ENCODE measurements at places on chromosomes 6 and 20.

GRCh38 chr6:136467186-136467585 is 83.0 kb downstream of the MAP7 start:
- DNase-seq, result no peak

DNA sequence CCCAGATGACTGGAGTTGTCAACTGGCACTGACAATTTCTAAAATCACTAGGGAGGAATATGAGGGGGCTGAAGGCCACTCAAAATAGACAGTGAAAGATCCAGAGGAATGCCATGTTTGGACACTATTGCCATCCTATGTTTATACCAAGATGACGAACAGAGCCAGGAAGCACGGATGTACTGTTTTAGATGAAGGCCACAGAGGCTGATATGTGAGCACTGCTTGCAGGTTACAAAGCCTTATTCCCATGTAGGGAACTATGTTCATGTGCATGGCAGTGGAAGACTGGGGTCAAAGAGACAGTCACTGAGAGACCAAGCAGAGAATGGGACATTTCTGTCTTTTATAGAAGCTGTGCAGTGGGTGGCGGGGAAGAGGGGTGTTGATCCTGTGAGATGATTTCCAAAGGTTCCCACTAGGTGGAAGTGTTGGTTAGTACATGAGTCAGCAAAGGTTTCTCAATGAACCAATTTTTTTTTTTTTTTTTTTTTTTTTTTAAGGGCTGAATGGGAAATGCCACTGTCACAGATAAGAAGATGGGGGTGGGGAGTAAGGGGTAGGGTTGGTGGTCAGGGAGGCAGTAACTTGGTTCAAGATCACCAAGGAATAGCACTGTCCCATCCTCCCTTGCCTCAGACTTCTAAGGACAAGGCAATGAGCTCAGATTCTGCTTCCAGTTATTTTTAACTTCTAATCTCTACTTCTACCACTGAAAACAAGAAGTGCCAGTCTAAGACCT is 46.7 kb upstream of the MOCS1 start:
- DNase-seq, result no peak

DNA sequence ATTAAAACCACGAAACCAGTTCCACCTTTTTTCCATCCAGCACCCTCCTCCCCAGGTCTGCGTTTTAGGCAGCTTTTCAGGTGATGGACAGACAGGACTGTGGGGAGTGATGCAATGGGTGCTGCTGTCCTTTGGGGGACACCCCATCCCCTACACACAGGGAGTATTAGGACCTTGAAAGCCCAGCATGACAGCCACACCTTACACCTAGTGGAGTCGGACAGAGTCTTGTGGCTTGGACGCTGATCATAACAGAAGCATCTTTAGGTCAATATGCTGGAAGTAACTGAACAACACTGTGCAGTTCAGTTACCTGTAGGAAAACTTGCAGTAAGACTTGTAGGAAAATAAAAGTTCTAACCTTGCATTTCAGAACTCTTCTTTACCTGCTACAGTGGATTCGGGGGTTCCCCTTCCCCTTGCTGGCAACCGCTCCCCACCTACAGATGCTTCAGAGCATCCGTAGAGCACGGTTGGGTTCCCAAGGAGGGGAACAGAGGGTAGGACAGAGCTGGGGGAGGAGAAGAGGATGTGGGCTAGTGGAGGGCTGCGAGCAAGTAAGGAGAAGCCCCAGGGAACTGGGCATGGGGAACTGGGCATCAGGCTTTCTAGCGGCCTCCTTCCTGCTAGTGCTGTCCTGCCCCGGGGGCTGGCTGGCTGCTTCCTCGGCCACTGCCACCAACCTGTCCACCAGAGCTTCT is 31.7 kb downstream of the PLEKHG1 start:
- no peak for DNase-seq

- no peak for DNase-seq
Observed at GRCh38 chr6:90383196-90383822, 86.7 kb upstream of the BACH2 start.

- no peak for DNase-seq
Observed at GRCh38 chr6:151551223-151551857, 57.5 kb downstream of the CCDC170 start.

- no peak for DNase-seq
Observed at GRCh38 chr20:37308086-37309050, 18.9 kb downstream of the MANBAL start.

DNA sequence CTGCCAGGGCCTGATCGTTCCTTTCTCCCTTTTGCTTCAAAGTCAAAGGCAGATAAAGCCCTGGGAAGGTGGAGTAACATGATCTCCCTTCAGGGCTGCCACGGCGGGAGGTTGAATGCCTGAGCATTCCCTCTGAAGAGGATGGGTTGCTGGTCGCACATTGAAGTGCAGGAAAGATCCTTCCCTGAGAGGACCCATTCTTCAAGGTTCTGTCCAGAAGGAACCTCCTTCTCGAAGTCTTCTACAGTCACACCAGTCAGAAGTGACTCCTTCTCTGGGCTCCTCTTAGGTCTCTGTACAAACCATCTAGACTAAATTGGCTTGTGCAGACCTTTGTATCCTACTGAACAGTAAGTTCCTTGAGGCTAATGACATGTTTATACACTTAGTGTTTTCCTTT is 192.6 kb upstream of the VGLL2 start:
- no peak for DNase-seq

- no peak for DNase-seq
Observed at GRCh38 chr6:135703007-135703406, 148.5 kb upstream of the PDE7B start.

DNA sequence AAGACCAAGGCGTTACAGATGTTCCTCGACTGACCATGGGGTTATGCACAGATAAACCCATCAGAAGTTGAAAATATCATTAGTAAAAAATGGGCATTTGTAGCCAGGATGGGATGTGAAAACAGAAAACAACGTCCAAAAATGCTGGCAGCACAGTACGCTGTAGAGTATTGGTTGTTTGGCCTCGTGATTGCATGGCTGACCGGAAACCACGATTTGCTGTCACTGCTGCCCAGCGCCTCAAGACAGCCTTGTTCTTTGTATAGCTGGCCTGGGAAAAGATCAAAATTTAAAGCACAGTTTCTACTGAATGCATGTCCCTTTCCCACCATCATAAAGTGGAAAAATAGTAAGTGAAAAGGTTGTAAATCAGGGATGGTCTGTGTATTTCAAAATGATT is 41.9 kb downstream of the MTHFD1L start:
- DNase-seq, result no peak

- no peak for DNase-seq
Observed at GRCh38 chr6:139730340-139730974, 356.0 kb upstream of the CITED2 start.

GRCh38 chr20:2801286-2801728 is 880 bp upstream of the CPXM1 start:
- no peak for DNase-seq

DNA sequence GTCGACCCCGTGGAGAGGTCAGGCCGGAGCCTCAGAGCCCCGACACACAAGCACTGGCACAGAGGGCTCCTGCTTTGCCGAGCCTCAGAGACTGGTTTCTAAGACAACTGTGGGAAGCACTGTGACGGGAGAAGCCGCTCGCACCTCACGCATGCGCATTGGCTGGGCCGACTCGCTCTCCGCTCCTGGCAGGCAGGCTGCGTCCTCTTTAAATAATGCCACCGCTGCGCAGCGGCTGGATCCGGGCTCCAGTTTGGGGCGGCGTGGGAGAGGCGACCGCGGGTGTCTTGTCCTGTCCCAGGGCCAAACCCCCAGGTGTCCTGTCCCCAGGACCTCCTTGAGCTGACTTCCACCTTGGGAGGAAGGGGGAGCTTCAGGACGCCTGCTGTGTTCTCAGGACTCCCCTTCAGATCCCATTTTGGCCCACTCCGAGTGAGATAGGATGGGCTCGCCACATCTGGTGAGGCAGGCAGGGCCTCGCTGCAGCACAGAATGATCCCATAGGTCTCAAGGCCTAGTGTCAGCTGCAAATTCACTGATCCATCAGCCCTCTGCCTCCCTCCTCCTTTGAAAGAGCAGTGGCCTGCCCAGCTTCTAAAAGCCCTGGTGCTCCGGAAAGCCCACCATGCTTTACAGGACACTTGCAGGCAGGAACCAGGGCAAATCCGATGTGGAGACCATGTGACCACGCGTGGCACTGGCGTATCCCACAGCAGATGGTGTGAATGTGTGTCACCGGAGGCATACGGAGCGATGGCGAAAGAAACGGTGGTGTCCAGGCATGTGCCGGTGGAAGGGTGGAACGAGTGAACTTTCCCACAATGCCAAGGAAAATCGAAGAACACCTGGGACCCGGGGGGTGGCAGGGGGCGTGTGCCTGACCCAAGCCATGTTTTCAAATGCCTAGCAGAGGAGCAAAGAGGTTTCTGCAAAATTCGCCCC is 169.3 kb upstream of the ZNF337 start:
- DNase-seq, result peak; percentile 48

DNA sequence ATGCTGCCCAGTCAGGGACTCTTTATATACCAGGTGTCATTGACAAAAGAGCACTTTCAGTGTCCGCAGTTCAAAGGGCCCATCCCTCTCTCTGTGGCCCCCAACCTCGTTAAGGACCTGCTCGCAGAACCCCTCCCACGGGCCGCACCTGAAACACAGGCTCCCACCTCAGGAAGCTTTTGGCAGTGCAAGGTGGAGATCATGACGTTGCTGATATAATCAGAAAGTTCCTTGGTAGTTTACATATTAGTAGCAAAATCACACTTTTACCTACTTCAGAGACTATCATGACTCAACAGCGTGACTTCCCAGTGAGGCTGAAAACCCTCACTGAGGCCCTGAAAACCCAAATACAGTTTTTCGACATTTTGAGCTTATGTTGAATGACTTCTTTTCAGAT is 4.1 kb downstream of the TTLL2 start:
- no peak for DNase-seq

DNA sequence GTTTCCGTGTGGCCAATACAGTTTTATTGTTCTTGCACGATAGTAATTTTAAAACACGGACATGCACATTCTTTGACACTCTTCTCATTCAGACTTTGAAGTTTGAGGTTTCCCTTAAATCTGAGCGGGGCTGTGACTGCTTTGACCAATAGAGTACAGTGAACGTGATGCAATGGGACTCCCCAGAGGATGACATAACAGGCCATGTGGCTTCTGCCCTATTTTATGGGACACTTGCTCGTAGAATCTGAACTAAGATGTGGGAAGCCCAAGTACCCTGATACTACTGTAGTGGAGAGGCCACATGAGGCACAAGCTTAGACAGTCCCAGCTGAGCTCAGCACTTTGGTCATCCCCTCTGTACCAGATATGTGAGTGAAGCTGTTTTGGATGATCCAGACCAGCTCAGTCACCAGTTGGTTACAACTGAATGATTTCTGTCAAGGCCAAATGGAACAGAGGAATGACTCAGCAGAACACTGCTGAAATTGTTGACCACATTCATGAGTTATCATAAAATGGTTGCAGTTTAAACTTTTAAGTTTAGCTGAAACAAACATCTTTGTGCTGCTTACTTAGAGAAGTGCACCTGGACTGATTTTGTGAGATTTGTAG is 279.4 kb downstream of the RFPL4B start:
- DNase-seq, result no peak

DNA sequence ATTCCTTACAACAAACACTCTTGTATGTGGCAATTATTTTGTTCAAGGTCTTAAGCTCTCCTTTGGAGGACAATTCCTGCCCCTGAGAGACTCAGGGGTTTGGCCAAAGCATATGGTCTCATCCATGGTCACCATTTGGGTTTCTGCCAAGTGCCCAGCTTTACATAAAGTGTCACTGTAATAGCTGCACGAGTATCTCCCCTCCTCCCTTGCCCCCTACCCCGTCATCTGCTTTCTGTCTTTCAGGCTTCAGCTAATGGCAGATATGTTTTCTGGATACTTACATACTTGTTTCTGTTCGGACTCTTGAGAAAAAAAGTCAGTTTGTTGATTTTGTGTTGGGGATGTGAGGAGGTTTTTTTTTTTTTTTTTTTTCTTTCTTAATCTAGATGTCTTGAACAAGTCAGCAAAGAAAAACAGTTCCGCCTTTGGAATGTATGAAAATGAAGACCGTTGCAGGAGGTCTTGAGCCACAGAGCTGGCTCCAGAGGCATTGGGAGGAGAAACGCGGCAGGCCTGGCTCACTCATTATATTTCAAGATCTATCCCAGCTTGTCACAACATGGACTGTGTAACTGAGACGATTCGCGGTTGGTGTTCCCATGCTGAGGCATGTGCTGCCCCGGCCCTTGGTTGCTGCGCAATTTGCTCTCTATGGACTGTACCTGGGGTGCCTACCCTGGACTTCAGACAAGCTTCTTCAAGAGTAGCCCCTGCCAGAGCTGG is 32.6 kb upstream of the STX16 start:
- no peak for DNase-seq

DNA sequence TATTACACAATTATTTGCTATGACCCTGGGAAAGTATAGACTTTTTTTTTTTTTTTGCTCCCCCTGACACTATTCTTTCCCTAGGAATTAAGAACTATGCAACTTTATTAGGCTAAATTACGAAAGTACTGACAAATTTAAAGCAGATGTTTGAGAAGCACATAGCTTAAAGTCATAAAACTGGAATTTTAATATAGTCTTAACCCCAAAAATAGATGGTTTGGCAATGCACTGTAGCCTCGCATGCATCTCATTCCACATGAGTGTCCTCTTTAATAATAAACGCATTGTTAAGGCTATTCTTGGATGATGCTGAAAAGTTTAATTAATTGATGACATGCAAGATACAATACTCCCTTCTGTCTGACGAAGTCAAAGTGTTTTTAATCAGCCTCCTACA is 49.3 kb downstream of the TBC1D7 start:
- DNase-seq, result no peak

GRCh38 chr20:54058420-54059139 is 11.8 kb downstream of the BCAS1 start:
- no peak for DNase-seq

DNA sequence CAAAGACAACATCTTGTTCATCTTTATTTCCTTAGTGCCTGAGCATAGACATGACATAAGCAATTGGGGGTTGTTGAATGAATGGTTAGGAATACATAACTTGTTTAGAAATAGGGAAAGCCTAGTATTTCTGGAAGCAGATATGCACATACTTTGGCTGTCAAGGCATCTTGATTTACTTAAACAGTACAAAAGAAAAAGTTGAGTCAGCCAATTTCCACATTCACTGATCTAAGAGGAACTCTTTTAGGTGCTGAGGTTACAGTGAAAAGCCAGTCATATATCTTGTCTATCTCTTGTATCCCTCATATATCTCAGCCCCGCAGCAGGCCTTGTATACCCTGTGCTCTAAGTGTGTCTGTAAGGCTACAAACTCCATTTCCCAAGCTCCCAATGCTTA is 11.6 kb downstream of the ZKSCAN4 start:
- DNase-seq, result no peak

- no peak for DNase-seq
Observed at GRCh38 chr6:38503032-38503773, 136.5 kb downstream of the BTBD9 start.

GRCh38 chr6:145112711-145113148 is 622.6 kb downstream of the EPM2A start:
- DNase-seq, result no peak

DNA sequence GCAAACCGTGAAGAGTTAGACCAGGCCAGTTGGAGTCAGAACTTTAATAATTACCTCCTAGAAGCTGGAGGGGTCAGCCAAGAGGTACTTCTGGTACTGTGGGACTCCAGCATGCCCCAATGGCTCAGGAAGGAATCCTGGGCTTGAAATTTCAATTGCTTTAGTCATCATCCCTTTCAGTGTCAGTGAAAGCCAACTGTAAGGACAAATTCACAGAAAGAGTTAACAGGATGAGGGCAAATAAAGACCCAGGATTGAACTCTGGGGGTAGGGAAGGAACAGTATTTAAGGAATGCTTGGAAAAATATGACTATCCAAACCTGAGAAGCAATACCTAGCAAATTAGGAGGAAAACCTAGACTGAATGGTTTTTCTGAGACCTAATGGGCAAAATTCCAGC is 735.1 kb upstream of the MARCKS start:
- DNase-seq, result no peak

- peak; percentile 55 for DNase-seq
Observed at GRCh38 chr20:41003143-41003935, 25.3 kb upstream of the TOP1 start.

Data from activated T-helper 1 cell treated with anti-CD3 and anti-CD28 coated beads, Interleukin-2, amount 50 U/mL, for 16 hours (primary cell).